ENCODE measurements at places on chromosomes 2 and 18.

DNA sequence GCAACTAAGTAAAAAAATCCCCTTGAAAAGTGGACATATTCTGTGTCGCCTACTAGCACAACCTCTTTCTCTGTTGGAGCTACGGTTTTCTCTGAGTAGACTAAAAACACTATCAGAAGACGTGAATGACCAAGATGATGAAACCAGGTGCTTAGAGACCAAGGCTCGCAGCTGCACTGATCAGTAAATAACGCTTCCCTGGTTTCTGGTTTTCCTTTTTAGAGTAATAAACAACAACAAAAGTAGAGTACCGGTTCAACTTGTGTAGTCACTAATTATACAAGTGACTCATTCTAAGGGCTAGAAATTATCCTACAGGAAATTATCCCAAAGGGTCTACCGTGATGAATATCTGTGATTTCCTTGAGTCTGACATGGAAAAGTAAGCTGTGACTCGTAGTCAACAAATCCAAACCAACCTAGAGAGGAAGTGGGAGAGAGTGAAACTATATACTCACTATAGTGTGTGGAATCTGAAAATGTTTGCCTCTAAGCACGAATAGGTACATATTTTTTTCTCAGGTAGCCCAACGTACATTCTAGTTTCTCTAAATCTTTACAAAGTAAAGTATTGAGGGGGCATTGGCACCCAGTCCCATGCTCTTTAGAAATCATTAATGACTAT lies 17.8 kb downstream of the RASGRP3 start:
- DNase-seq = peak; percentile 50

GRCh38 chr2:133490411-133490980 lies 77.8 kb downstream of the NCKAP5 start:
- no peak for DNase-seq

DNA sequence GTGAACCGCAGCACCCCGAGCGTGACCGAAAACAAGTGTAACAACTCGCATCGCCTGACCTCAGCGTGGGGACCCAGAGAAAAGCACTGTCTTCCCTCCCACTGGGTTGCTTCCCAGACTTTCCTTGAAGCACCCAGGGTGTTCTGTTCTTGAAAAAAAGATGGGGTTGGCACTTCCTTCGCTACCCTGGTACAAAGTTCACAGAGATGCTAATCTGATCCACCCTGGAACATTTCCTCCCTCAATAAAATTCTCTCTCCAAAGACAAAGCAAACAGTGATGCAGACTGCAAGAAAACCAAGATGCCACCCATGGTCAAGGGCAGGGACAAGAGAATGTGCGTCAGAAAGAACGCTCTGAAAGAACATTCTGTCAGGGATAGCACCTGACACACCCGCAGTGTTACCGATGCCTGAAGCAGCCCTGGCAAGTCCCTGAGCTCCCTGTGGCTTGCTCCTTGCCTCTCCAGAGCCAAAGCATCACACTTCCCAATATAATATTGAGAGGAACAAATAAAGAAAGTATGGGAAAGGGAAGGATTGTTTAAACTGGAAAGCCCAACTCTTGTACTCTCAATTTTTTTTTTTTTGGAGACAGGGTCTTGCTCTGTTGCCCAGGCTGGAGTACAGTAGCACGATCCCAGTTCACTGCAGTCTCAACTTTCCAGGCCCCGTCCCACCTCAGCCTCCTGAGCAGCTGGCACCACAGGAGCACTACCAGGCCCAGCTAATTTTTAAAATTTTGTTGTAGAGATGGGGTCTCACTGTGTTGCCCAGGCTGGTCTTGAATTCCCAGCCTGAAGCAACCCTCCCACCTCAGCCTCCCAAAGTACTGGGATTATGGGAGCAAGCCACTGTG lies 70.7 kb downstream of the TBC1D8 start:
- DNase-seq = no peak

GRCh38 chr2:219245899-219246230 lies 586 bp downstream of the STK16 start:
- DNase-seq = no peak

DNA sequence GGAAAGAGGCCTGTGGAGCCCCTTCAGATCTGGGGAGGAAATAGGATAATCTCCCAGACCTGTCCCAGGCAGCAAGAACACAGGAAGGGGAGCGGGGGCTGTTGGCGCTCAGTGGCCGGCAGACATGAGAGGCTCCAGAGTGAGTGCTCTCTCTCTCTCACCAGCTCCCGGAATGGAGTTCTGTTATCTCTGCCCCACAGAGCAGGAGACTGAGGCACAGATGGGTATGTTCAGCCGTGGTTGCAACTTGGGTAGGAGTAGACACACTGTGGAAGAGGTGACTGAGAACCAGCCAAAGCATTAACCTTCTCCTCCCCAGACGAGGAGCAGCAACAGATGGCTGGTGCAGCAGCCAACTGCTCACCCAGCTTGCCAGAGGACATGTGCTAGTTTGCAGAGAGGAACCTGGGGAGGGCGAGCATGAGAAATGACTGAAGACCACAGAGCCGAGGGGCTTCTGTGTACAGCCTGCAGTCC lies 82.0 kb downstream of the NRP2 start:
- DNase-seq = no peak

DNA sequence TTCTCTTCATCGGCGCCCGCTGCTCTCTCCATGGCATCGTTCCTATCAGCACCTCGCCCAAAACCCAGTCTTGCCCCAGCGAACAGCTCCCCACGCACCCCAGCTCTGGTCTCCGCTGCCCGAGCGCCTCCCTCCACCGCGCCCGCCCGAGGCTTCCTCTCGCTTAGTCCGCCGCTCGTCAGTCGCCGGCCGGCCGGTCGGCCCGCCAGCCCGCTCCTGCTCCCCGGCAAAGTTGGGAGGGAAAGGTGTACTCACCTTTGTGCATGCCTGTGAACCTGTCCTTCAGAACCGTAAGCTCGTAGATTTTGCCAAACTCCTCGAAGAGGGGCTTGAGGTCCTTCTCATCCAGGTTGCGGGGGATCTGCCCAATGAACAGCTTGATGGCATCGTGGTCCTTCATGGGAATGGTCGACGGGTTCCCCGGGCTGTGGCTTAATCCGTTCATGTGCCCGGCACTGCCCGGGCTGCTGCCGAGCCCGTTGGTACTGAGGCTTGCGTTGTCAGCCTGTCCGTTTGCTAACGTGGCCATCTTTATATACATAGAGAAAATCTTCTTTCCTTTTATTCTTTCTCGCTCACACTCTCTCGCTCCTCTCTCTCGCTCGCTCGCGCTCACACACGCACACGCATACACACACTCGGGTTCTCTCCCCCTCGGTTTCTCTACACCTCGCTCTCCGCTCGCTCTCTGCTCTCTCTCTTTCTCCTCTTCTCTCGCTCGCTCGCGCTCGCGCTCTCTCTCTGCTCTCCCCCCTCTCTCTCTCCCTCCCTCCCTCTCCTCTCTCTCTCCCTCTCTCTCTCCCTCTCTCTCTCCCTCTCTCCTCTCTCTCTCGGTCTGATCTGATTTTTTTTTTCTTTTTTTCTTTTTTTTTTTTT lies at the start of gene CELF4:
CELF4 (minus strand) TSS at position 698 of the 876 bp plus-strand sequence.
- DNase-seq = no peak

DNA sequence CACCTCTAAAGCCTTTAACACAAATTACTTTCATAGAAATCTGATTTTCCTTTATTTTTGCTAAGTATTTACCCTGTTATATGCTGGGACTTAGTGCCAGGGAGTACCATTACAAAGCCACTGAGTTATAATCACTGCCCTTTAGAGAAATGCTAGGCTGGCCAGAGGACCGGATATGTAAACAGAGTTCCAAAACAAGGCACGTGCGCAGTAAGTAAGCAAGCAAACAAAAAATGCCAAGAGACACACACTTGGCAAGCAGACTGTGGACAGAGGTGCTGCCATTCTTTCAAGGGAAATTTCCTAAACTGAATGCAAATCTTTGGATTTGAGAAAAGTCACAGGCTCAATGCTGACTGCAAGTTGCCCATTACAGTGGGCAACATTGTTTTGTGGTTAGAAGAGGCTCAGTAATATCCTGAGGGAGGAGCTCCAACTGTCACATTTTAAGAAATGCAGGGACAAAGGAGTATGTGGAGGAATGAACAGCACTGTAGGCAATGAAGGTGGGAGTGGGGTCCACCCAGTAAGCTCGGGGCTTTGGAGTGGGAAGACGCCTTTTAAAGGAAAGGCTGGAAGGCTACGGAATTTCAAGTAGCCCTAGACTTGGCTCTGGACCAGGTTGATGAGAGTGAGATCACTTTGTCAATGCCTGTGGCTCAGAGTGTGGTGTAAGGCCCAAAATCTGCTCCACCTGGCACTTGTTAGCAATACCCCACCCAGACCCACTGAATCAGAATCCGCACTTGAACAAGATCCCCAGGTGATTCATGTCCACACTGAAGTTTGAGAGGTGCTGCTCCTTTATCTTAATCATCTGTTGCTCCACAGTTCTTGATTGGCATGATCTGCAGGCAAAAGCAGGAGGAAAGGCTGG lies 2.1 kb upstream of the PARD6G start:
- DNase-seq = no peak

- DNase-seq = no peak
Observed at GRCh38 chr2:102144128-102144527, 1.6 kb downstream of the IL1R1 start.

All from activated CD4-positive, alpha-beta T cell treated with anti-CD3 and anti-CD28 coated beads, Interleukin-2, Interleukin-4, amounts not matched to agents 100 ng/mL and 50 ng/mL, durations not matched to agents 16 hours and 8 hours (primary cell).